ENCODE measurements at places on chromosomes 11 and 22.

- no peaks in the 10 kb centered on the region for H3K36me3 ChIP-seq
- peaks cover 11% of the 10 kb centered on the region for H3K27me3 ChIP-seq
Observed at GRCh38 chr11:72162891-72163492, 27.5 kb downstream of the FOLR3 start.

DNA sequence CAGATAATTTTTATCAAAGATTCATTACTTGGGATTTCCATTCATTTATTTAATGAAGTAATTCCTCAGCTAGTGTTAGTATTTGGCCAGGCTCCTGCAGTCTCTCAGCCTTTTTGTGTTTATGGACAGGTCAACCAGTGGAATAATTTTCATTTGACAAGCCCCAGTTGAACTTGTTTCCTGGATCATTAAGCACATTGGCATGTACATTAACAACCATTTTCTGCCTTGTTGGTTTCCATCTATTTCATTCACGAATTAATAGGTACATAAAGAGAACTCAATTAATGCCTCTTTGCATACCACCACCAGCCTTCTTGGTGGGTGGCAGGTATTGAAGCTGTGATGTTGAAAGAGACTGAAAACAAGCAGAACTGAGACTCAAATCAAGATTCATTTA is 745.2 kb downstream of the KCNA4 start:
- no peak overlapping the region for H3K4me3 ChIP-seq
- H3K4me1 ChIP-seq, result no peaks in the 10 kb centered on the region
- no peak overlapping the region for H3K27ac ChIP-seq
- no peak for DNase-seq
- no peaks in the 10 kb centered on the region for H3K36me3 ChIP-seq

GRCh38 chr22:16721961-16722360 is 103.2 kb downstream of the XKR3 start:
- no peak for DNase-seq
- H3K27me3 ChIP-seq, result no peaks in the 10 kb centered on the region
- no peaks in the 10 kb centered on the region for H3K36me3 ChIP-seq
- no peak overlapping the region for H3K27ac ChIP-seq
- H3K4me3 ChIP-seq, result no peak overlapping the region
- H3K4me1 ChIP-seq, result no peaks in the 10 kb centered on the region

GRCh38 chr22:50316114-50317065 is 8.9 kb upstream of the PLXNB2 start:
- no peak for DNase-seq
- H3K36me3 ChIP-seq, result no peaks in the 10 kb centered on the region
- no peak overlapping the region for H3K27ac ChIP-seq

DNA sequence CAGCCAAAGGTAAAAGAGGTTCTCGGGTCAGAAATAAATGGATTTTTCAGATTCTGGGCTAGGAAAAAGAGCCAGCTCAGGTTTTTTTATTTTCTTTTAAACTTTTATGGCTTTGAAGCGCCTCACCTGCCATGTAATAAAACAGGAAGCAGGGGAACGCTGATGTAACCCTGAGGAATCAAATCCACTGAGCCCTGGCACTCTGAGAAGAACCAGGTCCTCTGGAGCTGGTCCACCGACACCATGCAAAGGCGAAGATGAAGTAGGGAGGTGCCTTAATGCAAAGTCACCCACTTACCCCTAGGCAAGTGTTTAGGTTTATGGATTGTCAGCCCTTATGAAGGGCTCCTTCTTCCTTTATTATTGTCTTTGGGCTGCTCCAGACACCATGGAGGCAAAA is 1.6 kb downstream of the PAMR1 start:
- H3K27me3 ChIP-seq, result peaks cover 61% of the 10 kb centered on the region
- no peaks in the 10 kb centered on the region for H3K36me3 ChIP-seq
- no peak overlapping the region for H3K27ac ChIP-seq
- H3K4me1 ChIP-seq, result peaks cover 25% of the 10 kb centered on the region
- DNase-seq, result no peak

DNA sequence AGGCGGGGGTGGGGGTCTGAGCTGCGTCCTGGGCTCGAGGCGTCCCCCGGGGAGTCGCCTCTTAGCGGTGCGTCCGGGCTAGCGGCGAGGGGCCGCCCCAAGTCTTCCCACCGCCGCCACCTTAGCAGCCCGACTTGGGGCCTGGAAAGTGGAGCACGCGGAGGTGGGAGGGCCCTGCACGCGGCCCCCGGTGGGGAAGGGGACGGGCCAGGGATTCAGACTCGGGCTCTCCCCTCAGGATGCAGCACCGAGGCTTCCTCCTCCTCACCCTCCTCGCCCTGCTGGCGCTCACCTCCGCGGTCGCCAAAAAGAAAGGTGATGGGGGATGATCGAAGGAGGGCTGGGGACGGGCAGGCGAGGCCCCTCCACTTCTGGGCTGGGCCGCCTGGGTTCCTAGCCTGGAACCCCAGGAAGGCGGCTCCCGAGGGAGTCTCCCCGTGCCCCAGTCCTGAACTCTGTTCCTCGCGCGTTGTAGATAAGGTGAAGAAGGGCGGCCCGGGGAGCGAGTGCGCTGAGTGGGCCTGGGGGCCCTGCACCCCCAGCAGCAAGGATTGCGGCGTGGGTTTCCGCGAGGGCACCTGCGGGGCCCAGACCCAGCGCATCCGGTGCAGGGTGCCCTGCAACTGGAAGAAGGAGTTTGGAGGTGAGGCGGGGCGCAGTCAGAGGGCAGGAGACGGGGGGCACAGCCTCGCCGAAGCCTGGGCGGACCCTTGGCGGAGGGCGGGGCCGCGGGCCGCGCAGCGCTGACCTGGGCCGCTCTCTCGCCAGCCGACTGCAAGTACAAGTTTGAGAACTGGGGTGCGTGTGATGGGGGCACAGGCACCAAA is 563 bp downstream of the MDK start:
- H3K4me1 ChIP-seq, result peaks cover 7% of the 10 kb centered on the region
- no peak for DNase-seq
- peak overlapping the region; percentile 67 for H3K27ac ChIP-seq
- H3K36me3 ChIP-seq, result peaks cover 8% of the 10 kb centered on the region

GRCh38 chr11:13303668-13304649 is 26.4 kb downstream of the BMAL1 start:
- DNase-seq, result no peak
- H3K4me1 ChIP-seq, result no peaks in the 10 kb centered on the region
- peaks cover 12% of the 10 kb centered on the region for H3K27me3 ChIP-seq
- H3K27ac ChIP-seq, result no peak overlapping the region
- H3K4me3 ChIP-seq, result no peak overlapping the region

- H3K27ac ChIP-seq, result no peak overlapping the region
- H3K4me1 ChIP-seq, result no peaks in the 10 kb centered on the region
- H3K27me3 ChIP-seq, result no peaks in the 10 kb centered on the region
- H3K36me3 ChIP-seq, result no peaks in the 10 kb centered on the region
Observed at GRCh38 chr22:49913446-49913845, 4.8 kb downstream of the ALG12 start.

DNA sequence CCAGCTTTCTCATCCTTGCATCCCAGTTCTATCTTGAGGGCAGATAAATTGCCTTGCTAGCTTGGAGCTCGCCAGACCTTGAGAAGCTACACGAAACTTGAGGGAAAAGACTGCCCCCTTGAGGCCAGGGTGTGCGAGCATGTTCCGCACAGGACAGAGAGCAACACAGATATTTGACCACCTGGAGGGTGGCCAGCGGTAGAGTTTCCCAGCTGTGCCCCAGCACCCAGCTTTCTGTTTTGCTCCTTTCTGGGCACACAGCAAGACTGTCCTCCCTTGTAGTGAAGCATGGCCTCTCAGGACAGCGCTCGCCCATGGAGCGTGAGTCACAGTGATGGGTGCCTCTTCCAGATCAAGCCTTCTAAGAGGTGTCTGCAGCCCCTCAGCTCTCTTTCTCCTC is 23.5 kb downstream of the SPATA19 start:
- H3K4me1 ChIP-seq, result no peaks in the 10 kb centered on the region
- H3K27ac ChIP-seq, result no peak overlapping the region
- H3K27me3 ChIP-seq, result peaks cover 36% of the 10 kb centered on the region
- no peak overlapping the region for H3K4me3 ChIP-seq

DNA sequence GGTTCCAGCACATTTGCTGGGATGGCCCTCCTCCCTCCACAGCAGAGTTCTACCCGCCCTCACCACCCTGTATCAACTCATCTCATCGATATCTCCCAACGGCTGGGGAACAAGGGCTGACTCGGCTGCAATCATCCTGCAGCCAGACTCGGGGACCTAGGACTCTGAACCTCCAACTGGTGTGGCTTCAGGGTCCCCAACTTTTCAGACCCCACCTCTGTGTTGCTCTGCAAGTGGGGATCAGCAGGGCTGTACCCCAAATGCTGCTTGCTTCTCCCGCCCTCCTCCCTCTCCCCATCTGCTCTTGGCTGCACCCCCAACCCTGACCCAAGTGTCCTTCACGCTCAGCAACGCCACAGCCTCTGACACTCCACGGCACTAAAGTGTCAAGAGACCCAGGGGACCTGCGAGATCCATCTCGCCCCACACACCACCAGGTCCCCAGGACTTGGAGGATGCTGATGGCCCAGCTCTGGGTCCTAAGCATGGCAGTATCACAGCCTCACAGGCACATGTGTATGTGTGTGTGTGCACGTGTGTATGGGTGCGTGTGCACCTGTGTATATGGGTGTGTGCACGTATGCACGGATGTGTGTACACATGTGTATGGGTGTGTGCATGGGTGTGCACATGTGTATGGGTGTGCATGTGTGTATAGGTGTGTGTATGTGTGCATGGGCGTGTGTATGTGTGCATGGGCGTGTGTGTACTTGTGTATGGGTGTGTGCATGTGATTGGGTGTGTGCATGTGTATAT is 26.4 kb downstream of the KCNQ1 start:
- peaks cover 50% of the 10 kb centered on the region for H3K27me3 ChIP-seq
- H3K36me3 ChIP-seq, result no peaks in the 10 kb centered on the region
- no peaks in the 10 kb centered on the region for H3K4me1 ChIP-seq
- no peak overlapping the region for H3K27ac ChIP-seq

DNA sequence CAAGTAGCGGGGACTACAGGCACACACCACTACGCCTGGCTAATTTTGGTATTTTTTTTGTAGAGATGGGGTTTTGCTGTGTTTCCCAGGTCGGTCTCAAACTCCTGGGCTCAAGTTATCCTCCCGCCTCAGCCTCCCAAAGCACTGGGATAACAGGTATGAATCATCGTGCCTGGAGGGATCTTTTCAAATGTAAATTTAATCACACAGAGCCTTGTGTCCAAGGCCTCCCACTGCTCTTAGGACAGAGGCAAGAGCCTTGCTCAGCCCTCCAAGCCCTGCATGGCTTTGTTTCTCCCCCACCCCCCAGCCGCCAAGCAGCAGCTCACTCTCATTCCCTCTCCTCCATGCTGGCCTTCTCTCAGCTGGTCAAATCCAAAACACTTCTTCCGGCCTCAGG is 75.3 kb upstream of the CREB3L1 start:
- DNase-seq, result no peak
- no peak overlapping the region for H3K4me3 ChIP-seq
- no peak overlapping the region for H3K27ac ChIP-seq
- no peaks in the 10 kb centered on the region for H3K36me3 ChIP-seq
- H3K27me3 ChIP-seq, result peaks cover 32% of the 10 kb centered on the region
- no peaks in the 10 kb centered on the region for H3K4me1 ChIP-seq

GRCh38 chr22:31099841-31100761 is 7.3 kb downstream of the SELENOM start:
- no peak overlapping the region for H3K27ac ChIP-seq
- peaks cover 6% of the 10 kb centered on the region for H3K36me3 ChIP-seq
- no peak for DNase-seq
- H3K4me3 ChIP-seq, result no peak overlapping the region
- no peaks in the 10 kb centered on the region for H3K27me3 ChIP-seq

DNA sequence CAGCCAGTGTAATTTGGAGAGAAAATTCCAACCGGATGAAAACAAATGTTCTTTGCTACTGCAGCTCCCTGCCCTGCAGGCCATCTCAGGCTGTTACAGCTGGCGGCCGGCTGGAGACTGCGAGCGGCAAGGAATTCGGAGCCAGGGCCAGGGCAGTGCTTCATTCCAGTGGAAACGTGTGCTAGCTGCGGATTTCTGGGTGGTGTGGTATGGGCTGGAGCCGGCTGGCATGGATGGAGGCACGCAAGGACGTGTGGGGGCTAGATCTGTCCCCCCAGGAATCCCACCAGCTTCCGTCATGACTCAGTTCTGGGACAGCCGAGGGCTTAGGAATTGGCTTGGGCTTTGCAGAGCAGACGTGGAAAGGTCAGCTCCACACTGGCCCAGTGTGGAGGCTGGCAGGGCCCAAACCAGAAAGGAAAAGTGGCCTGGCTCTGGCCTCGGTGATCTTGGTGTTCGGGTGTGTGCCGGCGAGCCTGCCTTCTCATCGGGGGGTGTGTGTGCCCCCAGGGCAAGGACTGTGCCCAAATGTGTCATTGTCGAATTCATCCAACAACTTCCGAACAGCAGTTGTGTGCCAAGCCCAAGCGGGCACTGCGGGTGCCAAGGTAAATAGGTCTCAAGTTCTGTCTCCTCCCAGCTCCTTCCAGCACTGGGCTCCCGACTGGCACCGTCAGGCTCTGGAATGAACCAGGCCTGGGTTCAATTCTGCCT is 48.1 kb upstream of the SHISAL1 start:
- no peaks in the 10 kb centered on the region for H3K36me3 ChIP-seq
- peaks cover 19% of the 10 kb centered on the region for H3K4me1 ChIP-seq
- H3K4me3 ChIP-seq, result no peak overlapping the region
- H3K27me3 ChIP-seq, result no peaks in the 10 kb centered on the region
- H3K27ac ChIP-seq, result no peak overlapping the region

DNA sequence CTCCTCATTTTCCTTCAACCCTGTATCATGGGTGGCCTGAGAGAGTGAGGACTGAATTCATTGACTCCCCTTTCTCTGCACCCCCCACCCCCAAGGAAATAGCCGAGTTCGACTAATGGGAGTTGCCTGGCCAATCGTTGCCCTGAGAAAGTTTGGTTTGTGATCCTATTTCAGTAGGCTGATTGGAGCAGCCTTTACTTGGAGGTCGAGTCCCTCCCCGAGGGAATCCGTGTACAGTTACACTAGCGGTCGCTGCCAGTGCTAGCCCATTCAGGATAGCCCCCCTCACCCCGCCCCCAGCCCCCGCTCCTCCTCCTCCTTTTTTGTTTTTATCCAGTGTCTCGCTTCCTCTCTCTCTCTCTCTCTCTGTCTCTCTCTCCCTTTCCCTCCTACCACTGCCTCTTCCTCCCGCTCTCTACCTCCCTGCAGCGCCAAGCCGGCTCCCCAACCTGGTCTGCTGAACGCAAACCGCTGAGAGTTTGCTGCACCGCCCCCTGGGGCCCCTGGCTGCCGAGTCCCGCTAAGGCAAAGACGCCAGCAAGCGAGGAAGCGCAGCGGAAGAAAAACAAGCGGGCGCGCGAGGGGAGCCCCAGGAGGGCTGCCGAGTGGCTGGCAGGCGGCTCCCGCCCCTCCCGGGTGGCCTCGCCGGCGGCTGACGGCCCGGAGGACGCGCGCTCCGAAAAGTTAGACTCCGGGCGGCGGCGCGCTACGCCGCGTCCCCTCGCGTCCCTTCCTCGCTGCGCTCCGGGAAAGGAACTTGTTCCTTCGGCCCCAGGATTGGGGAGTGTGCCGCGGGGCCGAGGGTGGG is at the start of gene GRAMD1B:
GRAMD1B (plus strand) TSS at position 357 of the 808 bp plus-strand sequence. CDS start 524 bp downstream, outside the sequence.
- DNase-seq, result peak; percentile 79
- peak within 1 kb of the TSS; percentile 57 for H3K27ac ChIP-seq
- peaks cover 56% of the 10 kb centered on the region for H3K27me3 ChIP-seq
- H3K4me3 ChIP-seq, result peak within 1 kb of the TSS; percentile 91
